C1 segment of cervical spinal cord (tissue), 14 donors: ENCODE measurements at places on chromosomes 6 and 20.

DNA sequence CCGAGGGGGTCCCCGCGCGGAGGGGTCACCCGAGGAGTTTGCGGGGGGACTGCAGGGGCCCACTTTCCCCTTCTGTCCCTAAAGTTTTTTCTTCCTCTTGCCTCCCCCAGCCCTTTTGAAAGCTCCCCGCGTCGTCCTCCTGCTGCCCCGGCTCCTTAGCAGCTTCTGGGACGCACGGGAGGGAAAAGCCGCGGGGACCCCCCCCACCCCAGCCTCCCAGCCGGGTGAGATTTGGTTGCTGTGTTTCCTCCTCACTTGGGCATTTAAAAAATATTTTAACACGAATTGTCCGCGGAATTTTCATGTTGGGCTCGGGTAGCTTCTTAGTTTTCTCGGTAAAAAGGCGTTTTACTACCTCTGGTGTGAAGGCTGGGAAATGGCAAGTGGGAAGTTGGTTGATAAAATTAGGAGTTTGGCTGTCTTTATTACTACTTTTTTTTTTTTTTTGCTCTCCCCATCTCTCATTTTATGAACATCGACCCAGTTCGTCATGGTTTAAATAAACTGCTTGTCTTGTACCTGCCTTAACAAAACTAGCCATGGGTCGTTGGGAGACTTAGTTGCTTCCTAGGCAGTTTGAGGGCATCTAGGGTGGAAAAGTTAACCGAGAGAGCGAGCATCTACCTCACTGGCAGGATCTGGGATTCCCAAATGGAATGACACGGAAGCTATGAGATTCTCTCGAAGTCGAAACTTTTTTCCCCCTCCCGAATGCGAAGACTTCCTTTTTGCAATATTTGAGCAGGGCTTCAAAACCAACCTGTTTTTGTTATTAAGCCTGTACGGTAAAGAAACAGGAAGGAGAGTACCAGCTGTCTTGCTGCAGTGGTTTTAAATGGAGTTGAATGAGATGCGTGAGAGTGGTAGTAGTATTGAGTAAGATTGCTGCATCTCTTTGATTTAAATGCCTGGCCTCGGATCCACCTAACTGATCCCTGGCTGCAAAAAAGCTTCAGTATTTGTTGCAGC is 868 bp downstream of the NCOA3 start:
- DNase-seq = peak; percentile 45

- no peak for DNase-seq
These were observed 87.1 kb downstream of the PREX1 start for GRCh38 chr20:48740712-48741111.

DNA sequence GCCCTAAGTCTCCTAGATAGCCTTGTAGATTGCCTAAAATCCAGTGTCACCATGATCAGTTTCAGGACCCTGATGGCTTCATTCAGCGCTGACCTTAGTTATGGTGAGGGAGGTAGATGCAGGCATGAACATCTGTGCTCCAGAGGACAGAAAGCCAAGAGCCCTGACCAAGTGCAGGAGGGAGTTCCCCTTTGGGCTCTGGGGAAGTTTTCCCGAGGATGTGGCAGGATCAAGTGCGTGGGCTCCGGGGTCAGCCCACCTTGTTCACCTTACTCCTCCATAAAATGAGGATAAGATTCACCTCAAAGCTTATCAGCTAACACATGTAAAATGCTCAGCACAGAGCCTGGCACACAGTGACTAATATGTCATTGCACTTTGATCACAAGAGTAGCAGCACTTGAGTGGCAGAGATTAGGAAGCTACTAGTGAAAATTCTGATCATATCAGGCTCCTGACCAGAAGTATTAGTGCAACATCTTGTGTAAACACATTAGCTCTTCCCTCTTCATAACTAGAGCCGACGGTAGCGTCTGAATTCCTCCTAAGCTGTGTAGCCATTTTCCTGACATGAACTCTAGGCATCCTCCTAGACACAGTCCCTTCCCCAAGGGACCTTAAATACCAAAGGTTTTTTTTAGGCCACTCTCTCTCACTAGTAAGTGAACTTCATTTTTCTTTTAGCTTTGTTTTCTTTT is 125.2 kb downstream of the SULF2 start:
- DNase-seq = no peak

DNA sequence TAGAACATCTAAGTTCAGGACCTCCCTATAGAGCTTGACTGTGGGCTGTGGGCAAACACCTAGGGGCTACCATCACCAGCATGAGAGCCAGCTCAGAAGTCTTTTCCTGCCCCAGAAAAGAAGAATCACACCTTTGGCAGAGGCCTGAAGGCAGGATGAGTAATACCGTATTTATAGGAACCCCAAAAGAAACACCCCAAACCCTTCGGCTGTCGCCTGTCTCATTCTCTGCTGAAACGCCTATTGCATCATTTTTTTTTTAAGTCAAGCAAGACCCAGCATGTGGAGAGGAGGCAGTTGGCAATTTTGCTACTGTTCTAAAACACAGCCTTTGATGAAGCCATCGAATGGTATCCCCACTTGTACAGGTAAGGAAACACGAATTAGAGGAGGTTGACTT is 436.4 kb downstream of the TFAP2A start:
- DNase-seq = no peak

DNA sequence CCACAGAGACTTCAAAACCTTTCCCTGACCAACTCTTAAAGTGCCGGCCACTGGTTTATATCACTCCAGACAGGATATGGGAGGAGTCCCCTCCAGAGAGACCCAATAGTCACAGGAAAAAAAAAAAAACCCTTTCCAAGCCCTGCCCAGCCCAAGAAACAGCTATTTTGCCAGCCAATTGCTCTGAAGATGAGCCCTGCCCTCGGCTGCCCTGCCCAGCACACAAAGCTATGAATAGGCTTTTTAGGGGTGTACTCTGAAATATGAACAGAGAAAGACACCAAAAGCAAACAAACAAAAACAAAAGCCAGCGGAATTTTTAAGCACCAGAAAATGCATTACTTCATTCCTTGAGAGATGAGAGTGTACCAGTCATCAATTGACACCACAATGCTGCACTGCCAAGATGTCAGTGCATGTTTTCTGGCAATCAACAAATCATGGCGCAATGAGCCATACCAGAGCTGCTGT is 275.1 kb downstream of the C6orf118 start:
- no peak for DNase-seq

DNA sequence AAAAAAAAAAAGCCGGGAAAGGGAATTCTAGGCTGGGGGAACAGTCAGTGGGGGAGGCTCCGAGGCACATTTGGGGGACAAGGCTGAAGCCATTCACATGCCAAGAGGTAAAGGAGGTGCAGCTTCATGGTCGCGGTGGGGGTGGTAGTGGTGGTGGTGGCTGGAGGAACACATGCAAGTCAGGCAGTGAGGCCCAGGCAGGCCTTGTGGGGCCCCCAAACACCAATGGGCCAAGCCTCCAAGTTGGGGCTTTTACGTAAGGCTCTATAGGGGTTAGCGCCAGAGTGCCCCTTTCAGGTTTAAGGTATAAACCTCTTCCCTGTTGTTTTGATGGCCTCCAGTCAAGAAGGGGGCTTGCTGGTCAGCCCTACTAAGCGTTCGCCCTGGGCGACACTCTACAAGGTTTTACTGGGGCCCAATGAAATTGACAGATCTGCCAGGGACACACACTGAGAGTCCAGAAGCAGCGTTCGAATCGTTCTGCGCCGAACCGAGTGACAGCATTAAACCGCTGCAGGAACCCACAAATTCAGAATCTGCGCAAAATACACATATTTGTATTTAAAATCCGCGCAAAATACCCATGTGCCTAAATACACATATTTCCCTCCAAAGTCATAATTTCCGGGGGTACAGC is 818 bp upstream of the AP5S1 start:
- DNase-seq = no peak
